Stimulated activated naive CD8-positive, alpha-beta T cell treated with anti-CD3 and anti-CD28 coated beads, Interleukin-15, amount 100 ng/mL, for 72 hours (primary cell): ENCODE measurements at places on chromosomes 1 and 21.

- DNase-seq: no peak
These were observed 32.5 kb downstream of the SASS6 start for GRCh38 chr1:100100202-100100601.

DNA sequence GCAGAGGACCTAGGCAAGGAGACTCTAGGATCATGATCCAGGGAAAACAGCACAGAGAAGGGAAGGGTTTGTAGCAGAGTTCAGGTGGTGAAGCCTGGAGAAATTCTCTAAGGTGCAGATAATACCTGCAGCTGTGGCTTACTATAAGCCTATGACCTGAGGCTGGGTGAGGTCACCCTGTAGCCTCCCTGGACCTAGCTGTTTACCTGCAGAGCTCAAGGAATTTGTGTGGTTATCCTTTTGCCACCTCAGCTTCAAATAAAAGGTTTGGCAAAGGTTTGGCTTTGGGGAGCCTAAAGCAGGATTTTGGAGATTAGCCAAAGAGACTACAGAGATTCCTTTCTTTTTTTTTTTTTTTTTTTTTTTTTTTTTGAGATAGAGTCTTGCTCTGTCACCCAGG, 79.5 kb upstream of the ZNF648 start:
- no peak for DNase-seq

GRCh38 chr1:20725189-20726117, 7.0 kb downstream of the SH2D5 start:
- no peak for DNase-seq

- DNase-seq: no peak
These were observed 17.2 kb upstream of the ZBTB8B start for GRCh38 chr1:32447469-32448185.

DNA sequence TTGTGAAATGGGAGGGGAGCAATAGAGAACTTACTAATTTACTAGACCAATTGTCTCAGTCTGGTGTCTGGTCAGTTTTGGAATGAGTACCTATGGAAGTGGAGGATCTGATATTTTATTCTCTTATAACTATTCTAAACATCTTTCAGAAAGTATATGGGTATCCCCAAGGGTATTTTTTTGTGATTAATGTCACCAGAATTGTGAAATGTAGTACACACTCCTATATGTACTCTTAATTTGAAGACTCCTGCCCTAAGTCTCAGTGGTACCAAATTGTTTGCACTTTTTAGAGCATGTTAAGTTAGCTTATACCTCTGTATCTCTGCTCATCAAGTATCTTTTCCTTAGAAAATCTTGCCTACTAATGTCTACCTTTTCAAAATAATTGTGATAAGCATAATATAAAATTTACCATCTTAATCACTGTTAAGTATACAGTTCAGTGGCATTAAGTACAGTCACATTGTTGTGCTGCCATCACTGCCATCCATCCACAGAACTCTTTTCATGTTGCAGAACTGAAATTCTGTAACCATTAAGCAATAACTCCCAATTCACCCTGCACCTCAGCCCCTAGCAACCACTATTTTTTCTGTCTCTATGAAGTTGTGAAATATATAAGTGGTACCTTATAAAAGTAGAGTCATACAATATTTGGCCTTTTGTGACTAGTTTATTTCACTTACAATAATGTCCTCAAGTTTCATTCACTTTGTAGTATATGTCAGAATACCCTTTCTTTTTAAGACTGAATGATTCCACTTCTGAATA, 40.5 kb downstream of the SLC30A7 start:
- no peak for DNase-seq

GRCh38 chr1:66571789-66572188, 37.8 kb downstream of the SGIP1 start:
- no peak for DNase-seq

DNA sequence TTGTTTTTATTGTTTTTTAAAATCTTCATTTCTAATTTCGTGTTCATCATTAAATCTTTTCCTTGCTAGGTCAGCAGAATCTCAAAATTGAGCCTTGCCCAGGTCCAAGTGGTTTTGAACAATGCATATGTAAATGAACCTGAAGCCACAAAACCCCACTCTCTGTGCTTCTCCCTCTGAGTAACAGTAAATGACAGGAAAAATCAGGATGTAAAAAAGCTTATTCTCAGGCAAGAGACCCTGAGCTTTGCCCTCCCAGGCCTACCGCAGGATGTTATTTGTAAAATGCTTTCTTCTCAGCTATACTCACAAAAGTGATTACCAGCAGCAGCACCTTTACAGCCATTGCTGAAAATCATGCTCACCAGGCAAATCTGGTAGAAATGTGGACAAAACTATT, 47.6 kb downstream of the TYW3 start:
- DNase-seq: no peak

GRCh38 chr1:67711855-67712212, 26.8 kb downstream of the GADD45A start:
- no peak for DNase-seq

- peak; percentile 49 for DNase-seq
These were observed at the start of gene FCMR for GRCh38 chr1:206921772-206922265. Gene FCMR, minus strand, starts transcription at chr1:206921941. Its CDS starts 87 bp downstream, at chr1:206921854.

DNA sequence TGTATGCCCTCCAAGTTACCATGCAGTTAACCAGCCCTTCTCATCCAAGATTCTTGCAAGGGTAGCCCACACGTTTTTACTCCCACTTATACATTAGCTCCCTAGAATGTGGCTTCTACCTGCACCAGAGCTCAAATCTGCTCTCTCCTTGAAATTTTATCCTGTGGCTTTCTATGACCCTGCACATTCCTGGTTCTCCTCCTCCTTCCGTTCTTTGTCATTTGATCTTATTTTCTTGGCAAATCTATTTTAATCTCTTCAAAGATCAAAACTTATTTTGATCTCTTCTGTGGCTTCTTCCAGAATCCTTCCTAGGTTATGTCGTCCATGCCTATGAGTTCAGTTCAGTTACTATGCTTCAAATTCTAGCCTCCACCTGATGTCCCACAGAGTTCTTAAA, 115.6 kb upstream of the GUCA2B start:
- no peak for DNase-seq

DNA sequence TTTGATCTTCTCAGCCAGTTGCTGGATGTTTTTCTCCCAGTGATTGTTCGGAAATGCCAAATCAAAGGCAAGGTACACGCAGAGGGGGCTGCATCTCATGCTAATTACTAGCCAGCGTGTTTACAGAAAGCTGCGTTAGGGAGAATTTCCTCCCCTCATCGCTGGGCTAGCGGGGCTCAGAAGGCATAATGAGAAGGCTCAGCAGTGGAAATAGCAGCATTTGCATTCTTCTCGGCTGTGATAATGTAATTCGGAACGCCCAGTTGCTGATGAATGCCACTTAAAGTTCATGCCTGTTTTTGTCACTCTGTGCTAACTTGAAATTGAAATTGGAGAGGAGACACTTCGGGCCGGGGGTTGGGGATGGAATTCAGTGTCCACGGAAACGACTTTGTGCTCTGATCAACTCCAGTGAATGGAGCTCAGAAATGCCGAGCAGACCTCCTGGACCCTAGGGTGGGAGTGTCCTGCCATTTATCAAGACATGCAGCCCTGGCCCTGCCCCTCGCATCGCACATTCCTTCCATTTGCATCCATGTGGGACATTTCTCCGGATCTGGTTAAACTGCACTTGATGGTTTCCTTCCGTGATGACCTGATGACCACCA, 313.4 kb upstream of the C1orf174 start:
- no peak for DNase-seq

DNA sequence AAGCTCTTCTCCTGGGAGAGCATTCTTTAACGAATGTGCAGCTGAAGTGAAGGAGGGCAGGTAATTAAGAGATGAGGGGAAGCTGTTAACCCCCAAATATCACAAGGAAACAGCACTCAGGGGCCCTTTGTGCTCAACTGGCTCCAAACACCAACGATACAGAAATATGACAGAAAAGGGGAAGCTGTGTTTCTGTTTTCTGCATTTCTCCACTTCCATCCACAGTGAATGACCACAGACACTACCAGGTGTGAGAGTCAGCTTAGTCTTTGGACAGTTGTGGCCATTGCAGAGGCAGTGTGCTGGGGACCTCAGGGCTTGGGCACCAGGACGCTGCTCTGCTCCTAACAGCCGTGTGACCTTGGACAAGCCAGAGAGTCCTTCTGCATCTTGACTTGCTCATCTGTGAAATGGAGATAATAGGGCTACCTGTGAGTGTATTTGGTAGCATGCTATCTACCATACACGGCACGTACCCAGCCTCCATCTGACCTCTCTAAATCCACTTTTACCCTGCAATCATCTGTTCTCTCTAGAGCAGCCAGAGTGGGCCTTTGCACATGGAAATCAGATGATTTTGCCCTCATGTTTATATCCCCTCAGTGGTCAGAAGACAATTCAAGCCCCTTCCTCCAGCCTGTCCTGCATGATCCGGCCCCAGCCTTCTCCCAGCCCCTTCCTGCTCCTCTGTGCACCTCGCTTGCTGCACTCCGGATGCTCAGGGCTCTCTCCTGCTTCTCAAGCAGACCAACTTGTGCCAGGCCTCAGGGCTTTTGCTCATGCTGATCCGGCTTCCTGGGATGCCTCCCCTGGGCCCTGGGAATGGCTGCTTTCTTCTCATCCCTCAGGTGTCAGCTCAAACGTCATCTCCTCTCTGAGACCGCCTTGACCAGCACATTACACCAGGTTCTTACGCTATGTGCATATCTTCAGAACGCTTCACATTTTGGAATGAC, 4.7 kb upstream of the TINAGL1 start:
- DNase-seq: no peak

- no peak for DNase-seq
These were observed 14.1 kb downstream of the PKN2 start for GRCh38 chr1:88698140-88698539.

GRCh38 chr1:7993593-7994479, 32.3 kb downstream of the ERRFI1 start:
- no peak for DNase-seq

GRCh38 chr1:114512595-114513280, 1.7 kb upstream of the TRIM33 start:
- no peak for DNase-seq

GRCh38 chr1:32539584-32540571, 651 bp downstream of the ZBTB8A start:
- peak; percentile 14 for DNase-seq

- DNase-seq: no peak
These were observed 13.6 kb downstream of the PACC1 start for GRCh38 chr1:212401042-212401441.

- no peak for DNase-seq
These were observed 192.0 kb downstream of the CACNA1E start for GRCh38 chr1:181675091-181675917.

DNA sequence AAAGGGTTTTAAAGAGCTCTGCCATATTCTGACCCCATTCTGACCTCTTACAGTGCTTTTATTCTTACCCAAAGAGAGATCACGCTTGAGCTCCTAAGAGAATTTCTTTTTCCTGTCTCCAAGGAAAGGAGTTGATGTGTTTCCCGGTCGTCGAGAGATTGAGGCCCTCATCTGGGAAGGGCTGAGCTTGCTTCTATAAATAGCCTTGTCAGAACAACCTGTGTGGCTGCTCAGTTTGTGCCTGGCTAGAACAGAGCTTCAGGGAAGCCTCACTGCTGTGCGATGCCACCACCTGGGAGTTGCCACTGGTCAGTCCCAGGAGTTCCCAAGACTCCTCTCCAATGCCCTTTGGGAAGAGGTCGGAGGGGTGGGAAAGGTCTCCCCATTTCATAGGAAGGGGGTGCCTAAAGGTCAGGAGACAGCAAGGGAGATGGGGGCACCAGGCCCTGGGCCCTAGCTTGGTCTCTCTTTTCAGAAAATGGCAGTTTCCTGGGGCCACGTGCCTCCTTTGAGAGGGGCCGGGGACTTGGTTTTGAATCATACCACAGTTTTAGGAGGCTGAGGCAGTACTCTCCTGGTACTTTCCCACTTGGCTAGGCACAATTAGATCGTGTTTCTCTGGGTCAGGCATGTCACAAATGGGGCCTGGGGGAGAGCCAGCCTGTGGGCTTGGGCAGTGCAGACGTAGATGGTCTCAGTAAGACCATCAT, 52.1 kb downstream of the EIF2D start:
- no peak for DNase-seq

DNA sequence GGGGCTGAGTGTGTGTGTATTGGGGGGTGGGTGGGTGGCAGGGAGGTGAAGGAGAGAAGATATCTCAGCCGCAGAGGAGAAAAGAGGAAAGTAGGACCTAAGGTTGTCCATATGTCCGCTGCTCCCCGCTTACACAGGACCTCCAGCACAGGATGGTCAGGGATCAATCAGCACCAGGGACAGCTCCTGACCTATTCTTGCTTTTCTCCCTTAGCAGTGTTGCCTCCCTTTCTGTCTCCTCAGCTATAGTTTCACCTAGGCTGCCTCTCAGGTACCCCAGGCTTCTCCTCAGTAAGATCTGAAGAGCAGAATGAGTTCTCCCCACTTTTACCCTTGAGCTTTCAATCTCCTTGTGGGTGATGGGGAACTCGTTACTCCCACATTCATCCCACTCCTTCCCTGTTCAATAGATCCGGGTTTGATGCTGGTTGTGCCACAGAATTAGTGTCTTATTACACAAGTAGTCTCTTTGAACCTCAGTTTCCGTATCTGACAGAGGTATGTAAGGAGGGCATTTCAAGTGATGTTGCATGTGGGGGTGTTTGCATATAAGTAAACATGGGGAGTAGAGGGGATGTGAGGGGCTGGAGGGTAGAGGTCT, 1.4 kb upstream of the DPH2 start:
- no peak for DNase-seq

- no peak for DNase-seq
These were observed 270.3 kb downstream of the PLPP3 start for GRCh38 chr1:56309065-56309464.
